ENCODE measurements at places on chromosomes 6 and 20.

GRCh38 chr6:63897459-63897858, 261.9 kb downstream of the PHF3 start:
- no peak for DNase-seq

DNA sequence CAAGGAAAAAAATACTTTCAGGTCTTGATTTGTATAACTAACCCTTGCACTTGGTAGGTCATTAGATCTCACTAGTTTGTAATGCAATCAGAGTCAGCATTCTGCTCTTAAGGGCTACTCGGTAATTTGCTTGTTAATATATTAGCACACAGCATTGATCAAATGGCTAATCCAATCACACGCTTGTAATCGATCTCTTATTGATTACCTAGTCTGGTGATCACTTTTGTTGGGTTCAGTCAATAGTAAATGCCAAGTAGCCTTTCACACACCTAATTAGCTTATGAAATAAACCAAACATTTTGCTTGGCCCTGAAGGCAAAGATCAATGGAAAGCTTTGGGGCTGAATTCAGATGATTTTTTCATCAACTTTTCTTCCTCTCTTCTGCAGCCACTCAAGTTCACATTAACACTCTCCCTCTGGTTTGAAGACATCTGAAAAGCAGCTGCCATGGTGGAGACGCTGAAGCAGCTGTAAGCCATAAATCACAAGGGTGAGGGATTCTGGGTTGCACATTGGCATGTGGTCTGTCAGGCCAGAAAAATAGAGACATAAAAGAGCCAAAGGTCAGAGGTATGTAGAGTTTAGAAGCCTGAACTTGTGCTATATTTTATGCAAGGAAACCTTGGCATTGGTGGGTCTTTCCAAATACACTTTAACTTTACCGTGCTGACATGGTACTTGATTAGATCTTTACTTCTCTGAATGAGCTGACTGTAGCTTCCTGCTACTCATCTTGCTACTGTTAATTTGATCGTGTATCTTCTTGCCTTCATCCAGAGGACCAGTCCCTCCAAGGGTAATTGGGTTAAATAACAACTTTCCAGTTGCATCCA, 234.4 kb downstream of the SIM1 start:
- DNase-seq, result no peak

DNA sequence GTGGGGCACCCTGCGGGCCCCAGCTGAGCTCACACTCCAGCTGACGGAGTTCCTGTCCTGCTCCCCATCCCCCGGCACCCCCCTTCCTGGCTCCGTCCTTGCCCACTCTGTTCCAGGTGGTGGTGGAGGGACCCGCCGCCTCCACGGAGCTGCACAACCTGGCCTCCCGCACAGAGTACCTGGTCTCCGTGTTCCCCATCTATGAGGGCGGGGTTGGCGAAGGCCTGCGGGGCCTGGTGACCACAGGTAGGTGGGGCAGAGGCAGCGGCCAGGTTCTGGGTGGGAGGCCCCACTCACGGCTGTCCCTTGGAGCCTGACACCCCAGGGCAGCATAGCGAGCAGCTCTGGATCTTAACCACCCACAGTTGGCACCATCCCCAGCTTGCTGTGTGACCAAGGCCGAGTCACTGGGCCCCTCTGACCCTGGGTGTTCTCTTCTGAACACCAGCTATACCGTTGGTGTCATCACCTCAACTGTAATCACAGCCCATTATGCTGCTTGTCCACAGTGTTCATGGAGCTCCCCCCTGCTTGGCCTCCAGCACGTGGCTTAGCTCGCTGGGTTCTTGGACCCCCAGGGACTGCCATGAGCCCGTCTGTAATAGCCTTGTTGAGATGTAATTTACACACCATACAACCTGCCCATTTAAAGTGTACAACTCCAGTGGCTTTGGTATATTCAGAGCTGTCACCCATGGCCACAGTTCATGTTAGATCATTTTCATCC, 17.4 kb downstream of the COL20A1 start:
- no peak for DNase-seq

GRCh38 chr20:41494451-41494850, 123.7 kb downstream of the CHD6 start:
- DNase-seq, result no peak

- DNase-seq, result peak; percentile 63
Measured at GRCh38 chr20:62838128-62838891, 21.5 kb downstream of the COL9A3 start.

- DNase-seq, result no peak
Measured at GRCh38 chr20:53950031-53950430, 120.4 kb downstream of the BCAS1 start.
